ENCODE measurements at places on chromosomes 7 and 10. TPM values are rescaled to one million over a fixed set of nuclear protein-coding genes. Genes with fewer than 3 reads are reported as not detected.

GNAT3 gene
- not detected for total RNA-seq

SFMBT2 gene
- total RNA-seq: 23.0 TPM

FGF8 gene
- not detected for total RNA-seq

OR2A5 gene
- not detected for total RNA-seq

SPDYE2B gene
- not detected for total RNA-seq

GPR37 gene
- total RNA-seq: not detected
